ENCODE measurements at places on chromosomes 6 and 20. TPM values are rescaled to one million over a fixed set of nuclear protein-coding genes. Genes with fewer than 3 reads are reported as not detected.

Gene MRPL14
- total RNA-seq: 38.8 TPM

Gene CEP57L1
- 7.3 TPM for total RNA-seq

Gene SLC4A11
- total RNA-seq: 0.82 TPM

Gene MOXD1
- 3.5 TPM for total RNA-seq

Gene LRFN2
- total RNA-seq: not detected

Gene POLR3F
- total RNA-seq: 9.9 TPM

Gene SIRPB1
- 0.82 TPM for total RNA-seq

Gene ISM1
- total RNA-seq: 1.7 TPM

Gene CST2
- not detected for total RNA-seq

Gene BPIFB1
- not detected for total RNA-seq
